ENCODE measurements at places on chromosomes 2 and 18.
A peak's percentile ranks its signal among the peaks of the same experiment; 100 is the strongest.

DNA sequence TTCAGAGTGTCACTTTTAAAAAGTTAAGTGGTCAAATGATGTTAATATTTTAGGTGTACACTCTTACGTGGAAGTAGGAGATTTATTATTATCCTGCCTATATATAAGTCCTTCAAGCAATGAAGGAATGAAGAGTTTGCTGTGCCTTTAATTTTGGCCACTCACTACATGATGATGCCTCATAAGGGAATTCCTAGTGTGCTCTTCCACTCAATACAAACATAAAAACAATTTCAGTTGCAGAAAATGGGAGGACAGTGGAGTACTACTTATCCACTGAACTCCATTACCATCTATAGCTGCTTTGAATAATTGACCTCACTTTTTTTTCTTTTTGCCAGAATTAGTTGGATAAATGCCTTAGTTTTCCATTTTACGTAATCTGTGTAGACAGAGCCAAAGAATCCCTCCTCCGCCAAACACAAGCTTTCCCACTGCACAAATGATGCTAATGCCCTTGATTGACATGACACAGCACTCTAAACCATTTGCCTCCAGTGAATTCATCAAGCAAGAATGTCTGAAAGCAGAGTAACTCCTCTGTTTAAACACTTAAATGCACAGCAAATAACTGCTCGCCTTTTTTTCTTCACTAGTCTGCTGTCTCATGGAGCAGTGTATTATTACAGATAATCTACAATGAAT lies 751.1 kb upstream of the FANCL start:
- no peak for DNase-seq

DNA sequence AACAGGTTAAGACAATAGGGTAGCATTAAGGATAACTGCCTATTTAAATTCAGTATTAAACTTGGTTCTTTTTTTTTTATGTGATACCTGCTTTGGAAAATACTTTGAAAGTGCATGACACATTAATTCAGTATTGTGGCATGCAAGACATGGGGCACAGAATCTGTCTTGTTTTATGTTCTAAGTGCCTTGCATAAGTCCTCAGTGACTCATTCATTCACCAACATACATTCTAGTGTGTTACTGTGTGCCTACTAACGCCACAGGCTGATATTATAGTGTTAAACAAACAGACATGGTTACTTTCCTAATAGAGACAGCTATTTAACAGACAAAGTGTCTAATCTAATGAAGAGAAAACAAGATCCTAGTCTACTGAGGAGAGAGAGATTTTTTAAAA lies 91.7 kb downstream of the GCA start:
- no peak for DNase-seq

DNA sequence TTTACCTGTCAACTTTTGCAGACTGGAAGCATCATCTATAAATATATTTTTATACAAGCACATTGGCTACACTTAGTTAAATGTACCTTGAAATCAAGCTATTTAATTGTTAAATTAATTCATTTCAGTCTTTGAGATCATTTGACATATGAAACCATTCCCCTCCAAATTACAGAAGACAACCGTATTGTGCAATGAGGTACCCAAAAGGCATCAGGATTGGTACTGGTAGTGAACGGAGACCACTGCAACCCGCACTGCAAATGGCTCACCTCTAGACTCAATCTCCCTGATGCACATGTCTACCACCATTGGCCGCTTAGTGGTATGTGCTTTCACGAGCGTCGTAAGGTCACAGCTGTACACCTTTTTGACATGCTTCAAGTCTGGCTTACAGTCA lies 47.8 kb upstream of the CHRNA1 start:
- no peak for DNase-seq

- DNase-seq, result peak; percentile 93
These were observed 1.6 kb upstream of the KLF7 start for GRCh38 chr2:207167099-207167923.

DNA sequence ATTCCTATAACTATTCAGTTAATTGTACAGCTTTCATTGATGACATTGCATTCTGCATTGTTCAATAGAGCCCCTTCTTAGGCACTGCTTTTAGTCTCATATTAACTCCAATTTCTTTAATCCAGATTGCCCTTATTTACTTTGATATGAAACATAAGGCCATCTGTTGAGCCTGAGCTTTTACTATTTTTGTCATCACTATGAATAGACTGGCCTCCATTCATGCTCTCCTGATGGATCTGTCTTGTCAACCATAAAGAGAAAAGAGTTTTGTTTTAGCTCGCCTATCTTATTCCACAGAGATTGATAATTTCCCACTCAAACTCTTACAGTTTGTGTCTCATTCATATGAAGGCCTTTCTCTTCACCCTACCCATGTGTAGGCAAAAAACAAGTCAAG lies 159.2 kb upstream of the DTNA start:
- DNase-seq, result no peak

DNA sequence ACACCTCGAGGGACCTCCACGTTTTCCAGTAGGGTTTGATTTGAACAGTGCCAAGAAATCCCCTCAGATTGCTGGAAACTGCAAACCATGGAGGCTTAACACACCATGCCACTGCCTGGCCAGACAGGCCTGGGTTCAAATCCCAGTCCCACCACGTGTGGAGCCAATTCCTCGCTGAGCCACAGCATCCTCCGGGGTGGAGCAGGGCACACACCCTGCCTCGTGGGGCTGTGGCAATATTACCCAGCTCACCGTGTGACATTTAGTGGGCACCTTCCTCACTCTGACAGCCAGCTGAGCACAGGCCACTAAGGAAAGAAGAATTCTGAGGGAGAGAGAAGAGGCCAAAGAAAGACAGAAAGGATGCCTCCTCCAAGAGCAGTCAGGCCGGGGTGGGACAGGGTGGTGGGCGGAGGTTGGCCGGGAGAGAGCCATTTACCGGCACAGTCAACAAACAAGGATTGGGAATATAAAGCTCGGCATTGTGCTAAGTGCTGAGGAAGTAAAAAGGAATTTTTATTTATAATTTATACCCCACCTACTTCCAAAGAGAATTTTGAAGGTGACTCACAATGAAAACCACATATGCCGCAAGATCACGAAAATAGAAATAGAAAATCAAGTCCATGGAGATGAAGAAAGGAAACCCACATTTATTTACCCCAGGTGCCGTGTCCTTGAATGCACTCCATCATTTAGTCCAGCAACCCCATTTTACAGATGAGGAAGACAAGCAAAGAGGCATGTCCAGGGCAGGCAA lies 111.5 kb downstream of the MCFD2 start:
- DNase-seq, result no peak

GRCh38 chr2:217045700-217046475 lies 186.0 kb upstream of the TNP1 start:
- no peak for DNase-seq

GRCh38 chr2:6645672-6646071 lies 220.0 kb downstream of the CMPK2 start:
- no peak for DNase-seq

GRCh38 chr2:15559379-15560139 lies 1.6 kb downstream of the NBAS start:
- DNase-seq, result no peak

DNA sequence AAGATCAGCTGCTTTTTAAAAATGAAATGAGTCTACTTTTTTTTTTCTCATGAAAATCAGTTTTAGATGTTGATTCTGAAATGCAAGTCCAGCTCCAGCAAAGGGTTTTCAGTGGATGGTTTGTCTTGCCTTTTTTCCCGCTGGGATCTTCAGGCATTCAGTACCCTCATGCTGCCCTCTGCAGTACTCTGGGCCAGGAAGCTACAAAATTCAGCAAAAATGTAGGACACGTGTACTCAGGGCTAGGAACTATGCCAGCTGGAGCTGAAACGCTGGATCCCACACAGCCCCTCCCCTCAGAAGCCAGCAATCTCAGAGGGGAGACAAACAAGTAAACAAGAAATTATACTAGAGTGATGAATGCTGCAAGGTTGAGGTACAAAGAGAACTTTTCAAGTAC lies 97.3 kb downstream of the MMADHC start:
- no peak for DNase-seq

- no peak for DNase-seq
These were observed 124.1 kb upstream of the NOSTRIN start for GRCh38 chr2:168678153-168678853.

DNA sequence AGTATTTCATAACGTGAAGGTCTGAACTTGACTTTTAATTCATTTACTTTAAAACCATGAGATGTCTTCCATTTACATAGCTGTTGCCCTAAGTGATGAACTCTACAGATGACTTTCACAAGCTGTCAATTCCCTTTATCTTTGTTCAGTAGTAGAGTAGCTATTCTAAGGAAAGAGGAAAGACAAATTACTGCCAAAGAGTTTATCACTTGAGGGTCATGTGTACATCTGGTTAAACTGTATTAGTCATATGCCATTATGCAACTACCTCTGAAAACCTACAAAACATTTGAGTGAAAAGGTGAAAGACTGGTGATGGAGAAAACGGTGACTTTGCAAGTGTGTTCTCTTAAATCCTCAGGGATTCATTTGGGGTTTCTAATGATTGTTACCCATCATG lies 763.9 kb downstream of the TMEM182 start:
- no peak for DNase-seq

- DNase-seq, result no peak
These were observed 11.7 kb downstream of the PFN4 start for GRCh38 chr2:24111407-24111901.

- DNase-seq, result no peak
These were observed 523.5 kb downstream of the LRRTM4 start for GRCh38 chr2:76998704-76999103.

DNA sequence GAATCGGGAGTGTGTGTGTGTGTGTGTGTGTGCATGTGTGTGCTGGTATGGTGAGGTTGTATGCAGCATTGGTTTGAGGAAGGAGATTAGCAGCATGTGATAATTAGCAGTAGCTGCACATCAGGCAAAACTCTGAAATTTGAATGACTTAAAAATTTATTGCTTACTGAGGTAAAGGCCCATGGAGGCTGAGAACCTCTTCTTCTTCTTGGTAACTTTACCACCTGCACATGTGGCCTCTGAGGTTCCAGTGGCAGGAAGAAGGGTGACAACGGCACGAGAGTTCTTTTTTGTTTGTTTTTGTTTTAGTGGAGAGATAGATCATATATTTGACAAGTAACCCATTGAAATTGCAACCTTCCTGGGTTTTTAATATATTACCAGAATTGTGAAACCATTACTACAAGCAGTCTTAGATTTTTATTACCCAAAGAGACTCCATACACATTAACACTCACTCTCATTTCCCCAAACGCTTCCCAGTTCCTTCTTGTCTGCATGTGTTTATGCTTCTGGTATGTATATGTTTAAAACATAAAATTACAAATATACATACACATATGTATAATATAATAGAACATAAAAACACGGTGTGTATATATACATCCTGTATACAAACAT lies 292.1 kb downstream of the PTGR3 start:
- DNase-seq, result no peak

- DNase-seq, result no peak
These were observed 20.7 kb downstream of the FOSL2 start for GRCh38 chr2:28413152-28413898.

- DNase-seq, result no peak
These were observed 50.6 kb downstream of the UNC50 start for GRCh38 chr2:98658816-98659490.

- no peak for DNase-seq
These were observed 292.7 kb downstream of the ERBB4 start for GRCh38 chr2:212245880-212246279.

- no peak for DNase-seq
These were observed 47.2 kb downstream of the ATIC start for GRCh38 chr2:215358891-215359575.

GRCh38 chr2:215359576-215359922 lies 47.7 kb downstream of the ATIC start:
- DNase-seq, result no peak

GRCh38 chr2:214730248-214730647 lies 79.2 kb downstream of the BARD1 start:
- DNase-seq, result no peak

- DNase-seq, result no peak
These were observed 226.3 kb downstream of the CDCA7 start for GRCh38 chr2:173580956-173581355.

GRCh38 chr2:221761260-221761659 lies 189.2 kb upstream of the EPHA4 start:
- no peak for DNase-seq

- DNase-seq, result no peak
These were observed 1.6 kb downstream of the GPR17 start for GRCh38 chr2:127647242-127648190.

DNA sequence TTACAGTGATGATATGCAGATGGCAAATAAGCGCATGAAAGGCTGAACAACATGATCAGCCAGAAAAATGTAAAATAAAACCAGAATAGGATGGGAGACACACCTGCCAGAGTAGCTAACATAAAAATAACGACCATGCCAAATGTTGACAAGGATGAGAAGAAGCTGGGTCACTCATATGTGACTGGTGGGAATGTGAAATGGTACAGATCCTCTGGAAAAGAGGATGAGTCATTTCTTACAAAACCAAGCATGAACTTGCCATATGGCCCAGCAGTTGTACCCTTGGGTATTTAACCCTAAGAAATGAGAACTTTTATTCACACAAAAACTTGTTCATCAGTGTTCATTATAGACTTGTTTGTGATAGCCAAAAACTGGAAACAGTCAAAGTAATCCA lies 143.8 kb downstream of the SH3BP4 start:
- no peak for DNase-seq

GRCh38 chr2:97935719-97936161 lies 60.0 kb downstream of the TMEM131 start:
- DNase-seq, result no peak

Data from AML-193 (cell line).